IMR-90 (cell line): ENCODE measurements at places on chromosomes 3 and 15. TPM values are rescaled to one million over a fixed set of nuclear protein-coding genes. Genes with fewer than 3 reads are reported as not detected.
A peak's percentile ranks its signal among the peaks of the same experiment; 100 is the strongest.

GRCh38 chr3:160754371-160754854, 1.6 kb upstream of the PPM1L start:
- peak overlapping the region; percentile 61 for H3K4me3 ChIP-seq
- no peaks in the 10 kb centered on the region for H3K4me1 ChIP-seq
- peaks cover 12% of the 10 kb centered on the region for H3K27me3 ChIP-seq
- peak; percentile 53 for DNase-seq

SCAMP5 gene
- 0.36 and 0.56 TPM in 2 replicates for total RNA-seq

CCDC33 gene
- total RNA-seq = not detected in 2 replicates

DNA sequence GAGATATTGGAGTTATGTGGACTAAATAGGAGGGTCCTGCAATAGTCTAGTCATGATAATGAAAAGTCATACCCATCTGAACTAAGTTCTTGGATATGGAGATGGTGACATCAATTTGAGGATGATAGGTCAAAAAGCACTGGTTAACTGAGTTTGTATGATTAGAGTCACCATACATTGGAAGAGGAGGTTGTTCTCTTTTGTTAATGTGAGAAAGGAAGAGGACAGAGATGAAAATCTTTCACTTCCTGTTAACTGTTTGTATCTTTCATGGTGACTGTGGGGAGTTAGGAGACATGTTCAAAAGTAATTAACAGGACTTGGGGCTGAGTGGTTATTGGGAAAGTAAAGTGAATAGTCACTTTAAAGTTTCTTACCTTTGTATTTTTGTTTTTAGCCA, 11.1 kb downstream of the TMEM62 start:
- peaks cover 12% of the 10 kb centered on the region for H3K36me3 ChIP-seq
- peaks cover 1% of the 10 kb centered on the region; the same call in 1 of the 2 replicates for H3K4me1 ChIP-seq
- no peak overlapping the region for H3K27ac ChIP-seq
- no peaks in the 10 kb centered on the region for H3K27me3 ChIP-seq
- no peak for DNase-seq
- no peak overlapping the region for H3K4me3 ChIP-seq

DNA sequence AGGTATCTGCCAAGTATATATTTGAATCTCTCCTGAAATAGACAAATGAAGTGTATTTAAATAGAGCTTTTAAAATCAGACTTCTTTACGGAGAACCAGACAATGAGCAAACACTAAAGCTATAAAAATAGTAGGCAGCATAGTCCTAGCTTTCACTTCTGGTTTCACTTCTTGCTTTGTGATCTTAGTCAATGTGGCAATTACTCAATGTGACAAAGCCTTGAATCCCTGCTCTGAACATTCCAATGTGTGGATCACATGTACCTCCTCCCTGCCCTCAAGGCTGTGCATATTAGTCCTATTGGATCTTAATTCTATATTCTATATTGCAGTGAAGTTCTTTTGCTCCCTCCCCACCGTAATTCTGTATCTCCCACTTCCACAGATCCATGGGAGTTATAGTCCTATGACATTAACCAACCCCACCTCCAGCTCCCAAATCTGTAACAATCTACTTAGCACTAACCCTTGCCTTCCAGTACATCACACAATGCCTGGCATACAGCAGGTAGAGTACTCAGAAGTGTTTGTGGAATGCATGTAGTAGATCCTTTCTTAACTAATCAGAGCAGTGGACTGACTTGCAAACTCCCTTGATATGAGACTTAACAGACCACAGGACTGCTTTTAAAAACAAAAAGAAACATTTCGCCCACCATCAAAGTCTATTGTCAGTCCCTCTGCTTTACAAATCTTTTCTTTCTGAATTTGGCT, 24.3 kb upstream of the CP start:
- no peaks in the 10 kb centered on the region for H3K36me3 ChIP-seq
- H3K27ac ChIP-seq = no peak overlapping the region
- H3K4me3 ChIP-seq = no peak overlapping the region
- peak; percentile 54 for DNase-seq
- H3K4me1 ChIP-seq = peaks cover 17% of the 10 kb centered on the region

DNA sequence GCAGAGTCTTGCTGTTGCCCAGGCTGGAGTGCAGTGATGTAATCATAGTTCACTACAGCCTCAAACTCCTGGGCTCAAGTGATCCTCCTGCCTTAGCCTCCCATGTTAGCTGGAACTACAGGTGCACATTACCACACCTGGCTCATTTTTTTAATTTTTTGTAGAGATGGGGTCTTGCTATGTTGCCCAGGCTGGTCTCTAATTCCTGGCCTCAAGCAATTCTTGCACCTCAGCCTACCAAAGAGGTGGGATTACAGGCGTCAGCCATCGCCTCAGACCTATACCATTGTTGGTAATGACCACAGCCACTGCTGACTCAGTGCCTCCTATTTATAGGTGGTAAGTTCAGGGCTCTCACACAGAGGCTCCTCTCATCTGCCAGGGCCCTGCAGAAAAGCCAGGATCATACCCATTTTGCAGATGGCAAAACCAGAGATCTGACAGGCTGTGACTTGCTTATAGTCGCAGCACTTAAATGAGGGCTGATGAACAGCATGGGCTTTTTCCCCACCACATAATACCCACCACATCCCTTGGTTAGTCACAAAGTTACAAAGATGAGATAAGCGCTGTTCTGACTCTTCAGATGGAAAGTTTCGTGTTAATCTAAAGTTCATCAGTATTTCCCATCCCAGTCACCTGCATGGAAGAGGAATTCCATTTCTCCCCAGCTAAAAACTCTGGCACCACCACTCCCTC, 21.8 kb upstream of the SPATA12 start:
- no peak overlapping the region for H3K27ac ChIP-seq
- DNase-seq = no peak
- H3K27me3 ChIP-seq = no peaks in the 10 kb centered on the region
- no peaks in the 10 kb centered on the region for H3K36me3 ChIP-seq
- H3K4me1 ChIP-seq = no peaks in the 10 kb centered on the region
- H3K4me3 ChIP-seq = no peak overlapping the region

GRCh38 chr15:74264081-74264501, 28.0 kb downstream of the CCDC33 start:
- H3K36me3 ChIP-seq = no peaks in the 10 kb centered on the region
- no peak overlapping the region for H3K27ac ChIP-seq
- no peak overlapping the region for H3K4me3 ChIP-seq
- H3K27me3 ChIP-seq = peaks cover 68% of the 10 kb centered on the region

DNA sequence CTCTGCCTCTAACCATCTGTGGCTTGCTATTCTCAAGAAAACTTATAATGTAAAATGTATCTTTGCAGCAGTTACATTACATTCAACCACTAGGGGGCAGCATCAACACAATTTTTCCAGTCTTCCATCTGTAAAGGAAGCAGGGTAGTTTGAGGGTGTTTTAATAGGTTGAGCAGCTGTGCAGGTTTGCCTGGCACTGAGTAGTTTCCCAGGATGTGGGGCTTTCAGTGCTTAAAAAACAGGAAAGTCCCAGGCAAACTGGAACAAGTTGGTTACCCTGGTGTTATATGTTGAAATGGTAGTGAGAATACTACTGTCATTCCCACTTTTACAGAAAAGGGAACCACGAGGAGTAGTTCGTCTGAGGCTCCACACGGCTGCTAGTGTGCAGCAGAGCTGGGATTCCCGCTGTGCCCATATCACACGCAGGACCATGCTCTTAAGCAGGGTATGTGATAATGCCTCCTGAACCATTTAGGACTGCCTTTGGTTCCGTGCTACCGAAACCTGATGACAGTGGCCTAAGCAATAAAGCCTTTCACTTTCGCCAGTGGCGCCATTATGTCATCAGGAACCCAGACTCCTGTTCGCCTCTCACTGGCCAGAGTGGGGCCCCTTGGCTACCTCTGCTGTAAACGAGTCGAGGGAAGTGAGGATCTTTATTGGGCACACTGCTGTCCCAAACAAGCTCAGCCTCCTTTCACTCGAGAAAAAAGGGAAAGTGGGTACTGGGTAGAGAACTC, 64.7 kb upstream of the ZBTB38 start:
- DNase-seq = peak; percentile 86
- H3K27me3 ChIP-seq = no peaks in the 10 kb centered on the region
- no peaks in the 10 kb centered on the region for H3K36me3 ChIP-seq
- no peak overlapping the region for H3K27ac ChIP-seq
- H3K4me3 ChIP-seq = no peak overlapping the region

CCDC80 gene
- total RNA-seq = 387 and 406 TPM in 2 replicates

DNA sequence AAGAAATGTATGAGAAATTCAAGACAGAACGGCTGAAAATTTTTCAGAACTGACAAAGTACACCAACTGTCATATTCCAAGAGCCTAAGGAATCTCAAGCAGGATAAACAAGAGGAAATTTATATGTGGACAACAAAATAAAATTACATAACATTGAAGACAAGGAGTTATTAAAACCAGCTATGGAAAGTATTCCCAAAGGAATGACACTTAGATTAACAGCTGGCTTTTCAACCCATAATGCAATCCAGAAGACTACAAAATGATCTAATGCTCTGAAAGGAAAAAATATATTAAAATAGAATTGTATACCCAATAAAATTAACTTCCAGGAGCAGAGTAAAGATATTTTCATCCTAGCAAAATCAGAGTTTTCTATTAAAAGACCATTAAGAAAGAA, 132.2 kb upstream of the BNIP2 start:
- no peaks in the 10 kb centered on the region for H3K36me3 ChIP-seq
- H3K4me3 ChIP-seq = no peak overlapping the region
- DNase-seq = no peak
- no peak overlapping the region for H3K27ac ChIP-seq
- no peaks in the 10 kb centered on the region; the same call in 1 of the 2 replicates for H3K27me3 ChIP-seq

GPR15 gene
- total RNA-seq = not detected in 2 replicates

SPG11 gene
- 32.6 and 33.1 TPM in 2 replicates for total RNA-seq

TICRR gene
- 3.0 and 3.3 TPM in 2 replicates for total RNA-seq

- no peaks in the 10 kb centered on the region for H3K27me3 ChIP-seq
- no peaks in the 10 kb centered on the region for H3K36me3 ChIP-seq
- peaks cover 2% of the 10 kb centered on the region; the same call in 1 of the 2 replicates for H3K4me1 ChIP-seq
- no peak overlapping the region for H3K27ac ChIP-seq
- no peak for DNase-seq
Measured at GRCh38 chr15:79365765-79366164, 54.9 kb downstream of the TMED3 start.

DNA sequence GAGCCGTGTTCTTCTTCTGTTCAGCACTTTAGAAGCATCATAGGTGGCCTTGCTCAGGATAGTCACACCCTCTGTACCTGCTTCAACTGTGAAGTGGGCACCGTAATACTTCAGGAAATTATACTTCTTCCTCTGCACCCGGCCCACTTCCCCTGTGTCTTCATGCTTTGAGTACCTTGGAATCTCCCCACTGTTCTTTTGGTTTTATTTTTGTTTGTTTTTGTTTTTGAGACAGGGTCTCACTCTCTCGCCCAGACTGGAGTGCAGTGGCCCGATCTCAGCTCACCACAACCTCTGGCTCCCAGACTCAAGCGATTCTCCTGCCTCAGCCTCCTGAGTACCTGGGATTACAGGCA, 1.7 kb downstream of the P2RY14 start:
- H3K36me3 ChIP-seq = no peaks in the 10 kb centered on the region
- DNase-seq = no peak
- H3K27me3 ChIP-seq = no peaks in the 10 kb centered on the region
- peaks cover 2% of the 10 kb centered on the region; the same call in 1 of the 2 replicates for H3K4me1 ChIP-seq

DNA sequence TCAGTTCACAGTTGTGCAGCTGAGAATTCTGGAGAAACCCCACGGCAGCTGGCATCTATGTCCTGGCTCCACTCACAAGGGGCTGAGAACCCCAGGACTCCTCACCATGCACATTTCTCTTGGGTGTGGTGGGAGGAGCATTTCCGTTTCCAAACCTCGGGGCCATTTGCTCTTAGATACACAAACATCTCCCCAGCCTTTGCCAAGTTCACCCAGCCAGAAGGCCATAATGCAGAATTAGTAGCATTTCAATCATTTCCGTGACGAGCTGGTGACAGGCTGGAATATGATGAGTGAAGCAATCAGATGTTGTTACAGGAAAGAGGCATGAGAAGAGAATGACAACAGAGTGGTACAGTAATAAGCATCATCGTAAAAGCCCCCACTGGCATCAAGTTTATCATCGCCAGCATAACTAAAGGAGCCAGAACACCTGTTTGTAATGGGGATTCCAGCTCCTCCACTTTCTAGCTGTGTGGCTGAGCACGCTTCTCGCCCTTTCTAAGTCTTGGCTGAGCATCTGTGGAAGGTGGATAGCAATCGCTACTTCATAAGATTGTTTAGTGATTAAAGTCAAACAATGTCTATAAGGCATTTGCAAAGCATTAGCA, 82.0 kb downstream of the LIPC start:
- H3K4me1 ChIP-seq = peaks cover 2% of the 10 kb centered on the region; the same call in 1 of the 2 replicates
- H3K27me3 ChIP-seq = no peaks in the 10 kb centered on the region
- no peak overlapping the region for H3K27ac ChIP-seq
- H3K36me3 ChIP-seq = no peaks in the 10 kb centered on the region
- no peak for DNase-seq

DNA sequence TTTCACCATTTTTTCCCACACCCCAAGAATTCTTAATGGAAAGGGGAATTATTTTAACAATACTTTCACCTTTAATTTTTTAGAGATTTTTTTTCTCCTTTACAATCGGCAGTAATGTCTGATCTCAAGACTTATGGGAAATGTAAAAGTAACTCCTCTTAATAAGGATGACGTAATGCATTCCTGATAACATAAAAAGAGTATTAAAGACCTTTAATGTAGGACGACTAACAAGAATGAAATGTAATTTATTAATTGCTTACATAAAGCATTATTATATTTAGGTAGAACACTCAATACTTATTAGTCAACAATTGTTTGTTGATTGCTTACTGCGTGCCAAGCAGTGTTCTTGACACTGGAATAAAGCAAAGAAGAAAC, 416.8 kb upstream of the NAALADL2 start:
- H3K27me3 ChIP-seq = no peaks in the 10 kb centered on the region
- H3K27ac ChIP-seq = peak overlapping the region; percentile 96; the same call in 1 of the 2 replicates
- peak overlapping the region; percentile 73 for H3K4me3 ChIP-seq
- no peaks in the 10 kb centered on the region for H3K36me3 ChIP-seq
- H3K4me1 ChIP-seq = peaks cover 8% of the 10 kb centered on the region
- no peak for DNase-seq

DNA sequence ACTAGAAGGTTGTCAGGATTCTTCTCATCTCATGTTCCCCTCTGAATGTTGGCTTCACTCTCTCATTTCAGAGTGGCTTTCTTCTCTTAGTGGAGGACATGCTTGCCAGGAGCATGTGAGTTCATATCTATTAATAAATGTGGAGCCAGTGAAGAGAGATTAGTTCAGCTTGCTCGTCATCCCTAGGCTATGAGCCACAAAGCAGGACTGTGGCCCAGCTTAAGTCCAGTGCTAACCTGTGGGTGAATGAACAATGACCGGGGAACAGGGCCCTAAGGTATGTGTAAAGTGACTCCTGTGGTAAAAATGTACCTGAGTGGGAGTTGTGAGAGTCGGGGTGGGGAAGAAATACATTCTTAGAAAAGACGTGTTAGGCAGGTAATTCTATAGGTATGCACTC, 96.9 kb upstream of the TBL1XR1 start:
- no peaks in the 10 kb centered on the region for H3K27me3 ChIP-seq
- DNase-seq = peak; percentile 69
- no peak overlapping the region for H3K27ac ChIP-seq
- H3K4me1 ChIP-seq = no peaks in the 10 kb centered on the region

PIF1 gene
- total RNA-seq = 3.9 and 5.3 TPM in 2 replicates

RARB gene
- total RNA-seq = 1.4 TPM in 2 replicates

GRCh38 chr3:196179380-196180308, 31.6 kb downstream of the ZDHHC19 start:
- H3K27me3 ChIP-seq = peaks cover 4% of the 10 kb centered on the region; the same call in 1 of the 2 replicates
- H3K4me3 ChIP-seq = no peak overlapping the region
- H3K27ac ChIP-seq = no peak overlapping the region
- peak; percentile 77 for DNase-seq
